ENCODE measurements at places on chromosomes 16 and 17.

GRCh38 chr17:64320613-64321553 lies 57.8 kb upstream of the TEX2 start:
- DNase-seq, result peak; percentile 92

- no peak for DNase-seq
These were observed 451.3 kb downstream of the PMP22 start for GRCh38 chr17:14813649-14814370.

DNA sequence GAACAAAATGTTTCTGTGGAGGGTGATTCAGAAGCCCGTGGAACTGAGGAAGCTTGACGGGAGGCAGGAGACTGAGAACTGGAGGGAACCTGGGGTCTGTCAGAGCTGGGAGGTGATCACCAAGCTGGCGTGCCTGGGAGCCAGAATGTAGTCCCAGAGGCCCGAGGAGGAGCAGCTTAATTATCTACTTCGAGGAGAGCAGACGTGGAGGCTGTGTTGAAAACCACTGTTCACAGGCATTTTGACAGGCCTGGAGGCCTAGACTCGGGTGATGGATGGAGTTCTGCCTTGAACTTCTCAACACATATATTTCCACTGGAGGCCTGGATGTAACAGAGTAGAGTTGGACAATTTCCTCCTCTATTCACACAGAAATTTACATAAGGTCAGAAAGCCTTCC lies 177.7 kb upstream of the SALL1 start:
- no peak for DNase-seq

DNA sequence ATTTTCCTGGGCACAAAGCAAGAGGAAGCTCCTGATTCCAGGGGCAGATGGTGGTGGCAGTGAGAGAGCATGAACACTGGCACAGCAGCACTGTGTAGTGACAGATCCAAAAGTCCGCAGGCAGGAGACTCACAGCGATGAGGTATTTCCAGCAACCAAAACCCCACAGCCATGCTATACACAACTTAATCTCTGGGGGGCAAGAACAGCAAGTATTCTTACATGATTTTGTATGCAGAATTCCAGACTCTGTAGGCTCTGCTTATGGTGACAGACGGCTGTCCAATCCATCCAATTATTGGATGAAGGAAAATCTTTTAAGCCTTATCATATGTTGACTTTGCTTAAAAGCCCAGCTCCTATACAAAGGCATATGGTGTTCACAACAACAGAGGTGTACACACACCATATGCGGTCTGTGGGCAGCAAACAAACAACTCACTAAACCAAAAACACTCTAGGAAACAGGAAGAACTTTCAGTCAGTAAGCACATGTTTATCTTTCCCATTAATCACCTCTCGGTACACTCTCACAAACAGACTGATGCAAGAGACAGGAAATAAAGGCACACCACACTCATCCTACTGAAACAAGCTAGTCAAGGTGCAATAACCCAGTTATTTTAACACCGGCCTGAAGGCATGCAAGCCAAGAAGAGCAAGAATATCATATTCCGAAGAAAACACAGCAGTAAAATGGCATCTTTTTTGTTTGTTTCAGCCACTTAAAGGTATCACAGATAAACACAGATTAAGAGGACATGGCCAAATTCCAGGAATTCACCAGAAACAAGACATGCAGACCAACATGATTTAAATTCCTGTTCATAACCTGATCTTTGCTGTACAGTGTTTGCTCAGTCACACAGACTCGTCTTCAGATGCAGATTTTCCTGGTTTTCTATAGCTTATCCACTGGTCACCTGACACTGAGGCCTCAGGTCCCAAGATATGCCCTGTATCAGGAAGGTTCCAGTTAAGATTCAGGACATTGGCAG lies 47.8 kb downstream of the ERN1 start:
- peak; percentile 44 for DNase-seq

DNA sequence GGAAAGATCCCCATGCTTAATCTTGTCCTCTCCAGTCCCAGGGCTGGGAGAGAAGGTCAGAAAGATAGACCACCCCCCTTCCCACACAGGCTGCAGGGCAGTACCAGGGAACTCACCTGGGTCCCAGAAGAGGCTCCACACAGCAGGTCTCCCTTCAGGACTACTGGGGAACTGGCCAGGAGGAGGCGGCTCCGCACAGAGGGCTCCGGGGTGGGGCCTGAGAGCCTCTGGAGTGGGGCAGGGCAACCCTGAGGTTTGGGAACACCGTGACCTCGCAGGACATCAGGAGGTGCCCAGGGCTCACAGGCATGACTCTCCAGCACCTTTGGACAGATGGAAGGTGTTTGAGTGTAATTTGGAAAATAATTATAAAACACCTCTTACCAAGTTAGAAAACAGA lies 11.0 kb downstream of the ABCA3 start:
- no peak for DNase-seq

GRCh38 chr17:82320140-82320840 lies 2.9 kb upstream of the CD7 start:
- no peak for DNase-seq

DNA sequence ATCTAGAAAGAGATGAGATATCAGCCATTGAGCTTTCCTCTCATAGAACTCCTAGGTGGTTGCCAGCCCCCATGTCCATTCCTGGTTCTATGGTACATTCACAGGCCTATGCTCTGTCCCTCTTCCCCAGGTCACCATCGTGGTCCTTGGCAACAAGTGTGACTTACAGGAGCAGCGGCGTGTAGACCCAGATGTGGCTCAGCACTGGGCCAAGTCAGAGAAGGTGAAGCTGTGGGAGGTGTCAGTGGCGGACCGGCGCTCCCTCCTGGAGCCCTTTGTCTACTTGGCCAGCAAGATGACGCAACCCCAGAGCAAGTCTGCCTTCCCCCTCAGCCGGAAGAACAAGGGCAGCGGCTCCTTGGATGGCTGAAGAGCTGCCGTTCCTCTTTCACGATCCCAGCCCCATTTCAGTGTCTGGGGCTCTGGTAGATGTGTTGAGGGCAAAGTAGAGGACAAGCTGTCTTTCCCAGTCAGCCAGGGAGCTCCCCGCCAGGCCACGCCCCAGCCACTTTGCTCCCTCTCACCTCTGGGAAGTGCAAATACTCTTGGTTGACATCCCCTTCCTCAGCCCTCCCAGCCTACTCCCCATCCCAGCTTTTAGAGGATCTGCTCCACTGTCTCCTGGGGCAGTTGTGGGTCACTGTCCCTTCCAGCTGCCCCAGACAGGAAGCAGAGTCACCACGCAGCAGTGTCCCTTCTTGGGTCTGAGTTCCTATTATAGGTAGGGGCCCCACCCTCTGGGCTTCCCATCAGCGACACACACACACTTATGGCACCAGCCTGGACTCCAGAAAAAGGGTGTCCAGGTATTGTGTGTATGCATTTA lies 3.8 kb downstream of the NKIRAS2 start:
- DNase-seq, result no peak

GRCh38 chr17:78904371-78904770 lies 1.4 kb upstream of the CEP295NL start:
- no peak for DNase-seq

GRCh38 chr17:35129973-35130351 lies 8.5 kb downstream of the FNDC8 start:
- DNase-seq, result no peak

DNA sequence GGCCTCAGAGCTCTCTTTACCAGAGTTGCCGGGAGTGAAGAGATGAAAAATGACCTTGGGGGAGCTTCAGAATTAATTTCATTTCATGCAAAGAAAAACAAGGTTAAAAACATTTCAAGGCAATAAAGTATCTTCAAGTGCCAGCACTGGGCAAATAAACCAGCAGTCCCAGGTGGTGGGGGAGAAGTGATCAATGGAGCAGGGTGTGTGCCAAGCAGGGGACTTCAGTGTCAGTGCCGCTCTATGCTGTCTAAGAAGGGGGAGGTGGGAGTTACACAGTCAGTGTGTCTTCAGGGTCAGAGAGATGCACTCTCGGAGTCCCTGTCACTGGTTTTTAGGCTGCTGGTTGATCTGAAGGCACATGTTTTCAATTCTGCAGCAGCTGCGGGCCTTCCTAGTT lies 57.2 kb upstream of the MGAT5B start:
- DNase-seq, result no peak

- peak; percentile 41 for DNase-seq
These were observed 110.9 kb downstream of the XYLT1 start for GRCh38 chr16:17359788-17360390.

DNA sequence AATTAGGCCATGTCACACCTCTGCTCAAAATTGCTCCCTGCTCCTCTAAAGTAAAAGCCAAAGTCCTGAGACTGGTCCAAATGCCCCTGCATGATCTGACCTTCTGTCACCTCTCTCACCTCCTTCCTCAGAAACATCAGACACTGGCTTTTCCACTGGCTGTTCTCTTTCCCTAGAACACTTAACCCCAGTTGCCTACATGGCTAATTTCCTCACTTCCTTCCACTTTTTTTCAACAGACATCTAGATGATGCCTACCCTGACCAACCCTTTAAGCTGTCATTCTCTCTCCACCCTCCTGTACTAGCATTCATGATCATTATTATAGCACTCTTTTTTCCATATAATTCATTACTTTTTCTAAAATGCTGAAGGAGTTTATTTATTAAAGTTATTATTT lies 31.0 kb downstream of the CCT6B start:
- no peak for DNase-seq

- no peak for DNase-seq
These were observed 29.3 kb upstream of the RCVRN start for GRCh38 chr17:9934331-9934730.

GRCh38 chr16:23342083-23342640 lies 40.1 kb downstream of the SCNN1B start:
- DNase-seq, result no peak

DNA sequence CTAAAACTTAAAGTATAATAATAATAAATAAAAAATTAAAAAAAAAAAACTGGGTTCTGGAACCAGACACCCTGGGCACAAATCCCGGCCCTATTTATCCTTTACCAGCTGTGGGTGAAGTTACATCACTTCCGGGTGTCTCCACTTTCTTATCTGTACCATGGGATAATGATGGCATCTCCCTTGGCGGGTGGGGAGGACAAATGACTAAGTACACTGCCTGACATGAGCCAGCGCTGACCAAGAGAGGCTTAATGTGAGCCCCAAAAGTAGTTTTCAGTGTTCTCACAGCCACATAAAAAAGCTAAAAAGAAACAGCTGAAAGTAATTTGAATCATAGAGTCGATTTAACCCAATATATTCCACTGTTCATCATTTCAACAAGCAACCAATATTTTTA lies 424.9 kb downstream of the SOX9 start:
- DNase-seq, result no peak

DNA sequence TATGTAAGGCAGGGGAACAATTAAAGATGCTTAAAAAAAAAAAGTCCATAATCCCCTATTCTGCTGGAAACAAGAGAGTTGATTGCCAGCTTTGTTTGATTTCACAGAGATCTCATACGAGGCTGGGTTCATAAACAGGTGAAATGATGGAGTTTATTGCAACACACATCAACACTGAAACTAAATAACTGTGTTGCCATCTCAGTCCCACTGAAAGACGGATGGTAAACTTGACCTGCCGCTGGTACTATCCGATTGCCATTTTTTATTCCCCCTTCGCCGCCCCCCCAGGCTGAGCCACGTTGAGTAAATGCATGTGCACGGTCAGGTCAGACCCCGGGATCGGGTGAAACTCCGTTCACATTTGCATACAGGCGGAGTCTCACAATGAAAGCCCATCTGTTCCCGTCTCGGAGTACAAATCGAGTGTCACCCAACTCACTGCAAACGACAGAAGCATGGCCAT lies 119.2 kb downstream of the SKAP1 start:
- no peak for DNase-seq

- DNase-seq, result no peak
These were observed 39.7 kb upstream of the CNTNAP4 start for GRCh38 chr16:76237471-76237870.

DNA sequence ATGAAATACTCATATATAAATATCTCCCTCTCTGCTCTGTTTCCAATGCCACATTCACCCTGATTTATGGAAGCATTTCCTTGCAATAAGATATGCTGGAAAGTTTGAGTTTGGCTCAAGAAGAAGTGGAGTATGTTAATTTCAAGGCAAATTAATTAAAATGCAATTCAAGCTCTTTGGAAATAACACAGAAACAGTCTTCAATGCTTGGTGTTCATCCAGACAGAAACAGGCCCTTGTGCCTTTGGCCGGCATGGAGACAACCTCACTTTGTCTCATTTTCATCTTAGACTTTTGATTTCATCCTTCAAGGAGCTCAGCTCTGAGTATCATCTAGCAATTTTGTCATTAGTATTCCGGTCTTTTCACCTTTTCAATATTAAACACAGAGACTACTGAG lies 210.0 kb downstream of the C16orf95 start:
- DNase-seq, result no peak

DNA sequence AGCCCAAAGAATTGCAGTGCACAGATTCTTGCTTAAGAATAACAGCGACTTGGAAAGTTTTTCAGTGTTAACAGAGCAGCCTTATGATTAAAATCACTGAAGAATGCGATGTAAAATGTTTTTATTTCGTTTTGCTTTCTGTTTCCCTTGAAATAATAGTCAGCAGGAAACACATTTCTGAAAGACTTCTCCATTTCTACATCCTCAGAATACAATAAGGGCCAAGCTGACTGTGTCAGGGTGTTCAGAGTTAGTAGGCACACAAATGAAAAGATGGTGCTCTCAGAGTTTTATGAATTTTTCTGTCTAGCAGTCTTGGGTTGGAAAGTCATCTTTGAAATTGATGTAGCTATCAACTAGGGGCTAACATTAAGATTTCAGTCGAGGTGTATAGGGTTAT lies 582.9 kb upstream of the RBFOX1 start:
- DNase-seq, result no peak

GRCh38 chr16:21986692-21987246 lies 14.1 kb downstream of the PDZD9 start:
- DNase-seq, result no peak

GRCh38 chr17:62319846-62320245 lies 60.5 kb upstream of the EFCAB3 start:
- DNase-seq, result no peak

GRCh38 chr17:18206962-18207361 lies 18.5 kb upstream of the LLGL1 start:
- no peak for DNase-seq

- DNase-seq, result no peak
These were observed 13.7 kb downstream of the CLCN7 start for GRCh38 chr16:1461146-1461545.

GRCh38 chr17:48530887-48531272 lies at the start of gene HOXB1:
Gene HOXB1, minus strand, starts transcription at chr17:48531011. Its CDS starts 107 bp downstream, at chr17:48530904.
- no peak for DNase-seq

GRCh38 chr16:65548470-65548869 lies 426.6 kb upstream of the CDH11 start:
- no peak for DNase-seq

- no peak for DNase-seq
These were observed 132.9 kb upstream of the NACA2 start for GRCh38 chr17:61723914-61724313.

DNA sequence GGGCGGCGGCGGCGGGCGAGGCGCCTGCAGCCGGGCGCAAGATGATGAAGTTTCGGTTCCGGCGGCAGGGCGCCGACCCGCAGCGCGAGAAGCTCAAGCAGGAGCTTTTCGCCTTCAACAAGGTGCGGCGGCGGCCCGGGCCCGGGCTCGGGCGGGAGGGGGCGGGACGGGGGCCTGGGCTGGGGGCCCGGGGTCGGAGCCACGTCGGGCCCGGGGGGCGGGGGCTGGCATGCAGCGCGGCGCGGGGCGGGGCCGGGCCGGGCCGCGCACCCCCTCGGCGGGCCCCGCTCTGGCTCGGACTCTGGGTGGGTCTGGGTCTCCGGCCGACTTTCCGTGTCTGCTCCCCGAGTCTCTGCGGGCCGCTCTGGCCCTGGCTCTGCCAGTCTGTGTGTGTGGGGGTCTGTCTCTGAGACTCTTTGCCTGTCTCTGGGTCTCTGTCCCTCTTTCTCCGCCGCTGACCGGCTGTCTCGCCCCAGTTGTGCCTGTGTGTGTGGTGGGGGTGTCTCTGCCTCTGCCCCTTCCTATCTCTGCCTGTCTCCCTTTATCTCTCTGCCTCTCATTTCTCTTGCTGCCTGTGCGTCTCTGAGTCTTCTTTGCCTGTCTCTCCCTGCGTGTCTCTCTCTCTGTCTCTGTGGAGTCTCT lies 328 bp downstream of the LLGL1 start:
- peak; percentile 26 for DNase-seq

All from urothelium cell line (cell line).